ENCODE measurements at places on chromosomes 6 and 20.

DNA sequence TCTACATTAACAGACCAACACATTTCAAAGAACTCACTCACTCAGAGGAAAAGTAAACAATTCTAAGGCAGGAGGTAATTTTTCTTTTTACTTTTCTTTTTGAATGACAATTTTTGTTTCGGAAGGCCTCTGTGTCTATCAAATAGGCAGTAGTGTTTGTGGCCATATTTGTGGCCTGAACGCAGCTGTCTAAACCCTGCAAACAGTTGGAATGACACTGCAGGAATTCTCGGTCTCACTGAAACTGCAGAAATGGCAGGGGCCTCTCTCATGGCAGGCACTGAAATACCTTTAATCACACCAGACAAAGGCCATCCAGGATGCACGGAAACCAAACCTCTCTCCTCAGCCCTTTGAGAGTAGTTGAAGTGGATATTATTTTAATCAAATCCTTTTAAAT lies 30.4 kb downstream of the FYN start:
- DNase-seq = peak; percentile 69

GRCh38 chr20:43803276-43803675 lies 76.5 kb upstream of the GTSF1L start:
- no peak for DNase-seq

- DNase-seq = no peak
Observed at GRCh38 chr6:12324099-12324498, 33.9 kb downstream of the EDN1 start.

GRCh38 chr20:44231713-44232468 lies 15.2 kb upstream of the GDAP1L1 start:
- DNase-seq = no peak

DNA sequence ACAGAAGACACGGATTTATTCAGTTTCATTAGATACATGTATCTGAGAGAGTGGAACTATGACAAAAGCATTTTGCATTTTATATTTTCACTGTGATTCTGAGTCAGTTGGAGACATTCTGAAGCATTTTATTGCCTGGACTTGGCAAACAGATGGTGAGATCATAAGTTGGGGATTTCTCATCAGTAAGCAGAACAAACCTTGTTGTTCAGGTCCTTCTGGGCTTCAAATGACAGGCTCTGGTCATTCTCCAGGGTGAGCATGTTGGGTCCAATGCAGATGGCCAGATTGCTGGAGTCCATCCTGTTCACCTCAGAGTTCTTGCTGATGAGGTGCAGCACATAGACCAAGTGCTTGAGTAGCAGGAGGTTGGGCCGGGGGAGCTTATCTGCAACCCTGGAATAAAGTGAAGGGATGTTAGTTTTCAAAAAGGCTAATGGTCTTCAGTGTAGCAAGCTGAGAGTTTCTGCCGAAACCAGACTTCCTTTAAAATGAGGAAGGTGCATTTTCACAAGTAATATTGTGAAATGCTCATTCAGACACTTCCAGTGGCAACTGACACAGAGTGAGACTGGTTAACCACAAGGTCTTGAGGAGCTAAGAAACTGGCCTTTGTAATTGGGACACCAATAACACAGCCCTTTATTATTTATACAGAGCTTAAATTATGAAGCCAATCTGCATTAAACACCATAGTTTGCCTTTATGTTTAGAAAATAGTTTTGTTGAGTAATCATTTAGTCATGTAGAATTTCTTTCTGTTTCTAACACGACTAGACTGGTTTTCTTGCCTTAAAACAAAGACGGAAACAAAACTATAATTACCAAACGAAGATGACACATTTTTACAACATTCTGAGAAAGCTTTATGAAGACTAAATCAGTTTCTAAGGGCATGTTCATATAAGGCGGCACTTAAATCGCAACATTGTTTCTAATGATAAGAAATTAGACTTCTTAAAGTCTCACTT lies 5.6 kb downstream of the TAGAP start:
- DNase-seq = peak; percentile 44

- no peak for DNase-seq
Observed at GRCh38 chr20:63033794-63034709, 27.3 kb upstream of the BHLHE23 start.

DNA sequence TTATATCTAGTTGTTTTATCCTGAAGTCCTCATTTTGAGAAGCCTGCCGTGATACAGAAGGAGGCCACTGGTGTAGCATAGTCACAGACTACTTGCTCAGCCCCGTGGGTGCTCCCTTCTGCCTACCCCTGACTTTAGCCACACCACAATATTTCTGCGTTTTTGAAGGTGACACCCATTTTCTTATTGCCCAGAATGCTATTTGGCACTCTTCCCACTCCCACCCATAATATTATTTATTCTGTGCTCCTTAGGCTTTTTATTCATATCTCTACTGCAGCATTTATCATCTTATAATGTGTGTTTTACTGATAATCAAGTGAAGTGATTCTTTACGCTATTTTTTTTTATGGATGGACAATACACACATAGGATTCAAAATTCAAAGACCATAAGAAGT lies 107.3 kb downstream of the OR2B2 start:
- DNase-seq = peak; percentile 63

GRCh38 chr6:18240230-18240629 lies 24.1 kb downstream of the DEK start:
- DNase-seq = no peak

DNA sequence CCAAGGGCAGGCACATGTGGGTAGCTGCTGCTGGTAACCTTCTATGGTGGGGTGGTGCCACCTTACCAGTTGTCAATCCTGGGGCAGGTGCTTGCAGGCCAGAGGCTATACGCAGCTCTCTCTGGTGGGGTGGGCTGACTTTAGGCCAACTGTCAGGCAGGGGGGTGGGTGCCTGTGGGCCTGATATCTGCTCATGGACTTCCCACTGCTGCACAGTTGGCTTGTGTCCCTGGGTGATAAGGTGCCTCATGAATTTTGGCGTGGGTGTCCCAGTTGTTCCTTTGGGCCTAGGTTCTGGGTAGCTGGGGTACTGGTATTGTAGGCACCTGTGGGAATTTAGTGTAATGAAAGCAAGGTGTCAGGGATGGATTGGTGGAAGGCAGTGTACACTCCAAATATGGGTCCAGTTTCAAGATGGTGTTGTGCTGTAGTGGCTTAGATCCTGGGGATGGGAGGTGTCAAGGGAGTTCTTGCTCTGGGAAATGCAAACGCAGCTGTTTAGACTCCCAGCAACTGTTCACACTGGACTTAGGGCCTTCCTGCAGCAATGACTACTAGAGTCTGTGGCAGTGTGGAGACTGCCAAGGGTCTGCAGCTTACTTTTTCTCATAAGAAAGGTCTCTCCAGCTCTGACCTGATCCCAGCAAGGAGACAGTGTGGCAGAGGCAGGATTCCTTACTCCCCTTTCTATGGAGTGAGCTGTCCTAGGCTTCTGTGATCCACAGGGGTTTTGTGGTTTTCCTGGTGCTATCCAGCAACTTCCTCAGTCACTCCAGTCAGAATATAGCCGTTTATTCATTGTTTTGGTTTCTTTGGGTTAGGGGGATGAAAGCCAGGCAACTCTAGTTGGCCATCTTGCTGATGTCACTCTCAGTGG lies 128.2 kb downstream of the CRYBG1 start:
- DNase-seq = peak; percentile 97

GRCh38 chr20:44465001-44465560 lies 10.6 kb upstream of the TTPAL start:
- no peak for DNase-seq

DNA sequence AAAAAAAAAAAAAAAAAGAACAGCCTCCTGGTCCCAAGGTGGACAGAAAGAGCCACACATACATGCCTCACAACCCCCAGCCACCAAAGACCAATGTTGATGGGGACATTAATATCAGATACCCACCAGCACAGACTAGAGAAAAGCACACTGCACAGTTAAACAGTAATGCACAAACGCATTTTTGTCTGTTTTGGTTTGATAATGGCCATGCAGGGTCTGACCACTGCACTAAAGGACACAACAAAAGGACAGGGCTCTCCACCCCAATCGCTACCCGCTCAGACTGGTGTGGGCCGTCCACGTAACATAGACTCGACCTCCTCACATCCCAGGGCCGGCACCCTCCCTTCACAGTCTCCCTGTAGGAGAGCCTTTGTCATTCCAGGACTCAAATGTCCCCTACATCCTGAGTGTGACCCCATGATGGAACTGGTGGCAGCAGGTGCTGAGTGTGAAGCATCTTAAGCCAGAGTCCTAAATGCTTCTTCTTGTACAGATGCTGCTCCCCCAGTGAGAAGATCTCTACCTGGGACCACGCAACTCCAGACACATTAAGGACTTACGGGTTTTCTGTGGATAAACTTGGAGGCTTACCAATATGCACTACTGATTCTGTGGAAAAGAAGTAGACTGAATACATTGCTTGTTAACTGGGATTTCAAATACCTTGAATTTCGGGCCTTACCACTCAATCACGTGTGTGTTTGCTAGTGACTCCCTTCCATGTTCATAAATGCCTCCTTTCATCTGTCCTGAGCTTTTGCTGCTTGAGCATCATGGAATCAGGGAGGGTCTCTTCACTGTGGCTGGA lies 28.0 kb downstream of the RRBP1 start:
- no peak for DNase-seq

DNA sequence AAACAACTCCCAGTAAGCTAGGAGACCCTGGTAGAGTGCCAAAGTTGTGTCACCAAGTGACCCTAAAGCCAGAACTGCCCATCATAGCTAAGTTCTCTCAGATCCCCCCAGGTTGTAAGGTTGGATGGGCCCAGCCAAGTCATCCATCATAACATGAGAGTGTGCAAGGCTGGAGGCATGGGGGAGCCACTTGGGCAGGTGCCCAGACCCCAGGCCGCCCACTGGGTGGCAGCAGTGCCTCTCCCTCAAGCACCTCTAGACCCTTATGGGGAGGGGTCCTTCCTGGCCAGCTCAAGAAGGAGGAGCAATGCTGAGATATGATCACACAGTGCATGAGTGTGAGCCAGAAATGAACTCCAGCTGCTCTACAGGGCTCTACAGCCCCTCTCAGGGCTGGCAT lies 154.5 kb downstream of the MYLK4 start:
- DNase-seq = no peak

DNA sequence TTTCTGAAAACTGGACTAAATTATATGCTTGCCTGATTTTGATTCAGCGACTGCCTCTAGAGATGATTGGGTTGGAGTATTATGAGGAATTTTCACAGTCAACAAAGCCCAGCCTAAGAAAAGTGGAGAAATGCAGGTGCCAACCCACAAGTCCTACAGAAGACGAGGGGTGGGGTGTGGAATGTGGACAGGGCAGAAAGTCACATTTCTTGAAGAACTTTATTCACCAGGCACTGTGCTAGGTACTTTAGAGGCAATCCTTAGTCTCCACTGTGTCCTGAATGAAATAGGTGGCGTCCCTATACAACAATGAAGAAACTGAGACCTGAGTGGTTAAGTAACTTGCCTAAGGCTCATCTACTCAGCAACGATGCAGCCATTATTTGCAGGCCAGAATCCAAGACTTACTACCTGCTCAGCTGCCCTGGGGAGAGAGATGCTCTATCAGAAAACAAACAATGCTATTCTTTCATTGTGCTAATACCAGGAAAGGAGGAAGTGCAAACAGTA lies 106.3 kb downstream of the RNF144B start:
- no peak for DNase-seq

GRCh38 chr20:9993137-9993536 lies 41.6 kb upstream of the ANKEF1 start:
- no peak for DNase-seq

- no peak for DNase-seq
Observed at GRCh38 chr20:50868509-50869495, 62.4 kb downstream of the ADNP start.

DNA sequence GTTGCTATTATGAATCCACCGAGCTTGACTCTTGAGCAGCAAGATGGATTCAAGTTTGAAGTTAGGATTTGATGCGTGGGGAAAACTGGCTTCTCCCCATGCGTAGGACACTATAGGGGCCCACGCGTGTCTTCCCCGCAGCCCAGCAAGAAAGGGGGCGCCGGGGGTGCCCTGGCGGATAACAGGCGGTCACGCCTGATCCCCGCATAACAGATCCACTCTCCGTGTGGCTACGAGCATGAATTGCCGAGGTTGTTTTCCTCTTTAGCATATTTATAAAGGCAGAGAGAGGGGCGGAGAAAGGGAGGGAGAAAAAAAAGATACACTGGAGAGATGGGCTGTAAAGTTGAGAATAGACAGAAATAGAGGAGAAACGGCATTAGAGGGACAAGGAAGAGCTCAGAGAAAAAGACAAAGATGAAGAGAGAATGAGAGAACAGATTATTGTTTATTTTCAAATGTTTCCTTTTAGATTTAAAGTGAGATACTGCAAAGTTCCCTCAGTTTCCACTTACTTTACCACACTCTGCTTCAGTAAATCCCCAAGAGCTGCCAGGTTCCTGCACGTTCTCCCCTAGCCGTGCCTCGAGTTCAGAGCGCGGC lies 32.0 kb downstream of the TFAP2A start:
- no peak for DNase-seq

- no peak for DNase-seq
Observed at GRCh38 chr6:6565069-6565468, 23.5 kb upstream of the LY86 start.

DNA sequence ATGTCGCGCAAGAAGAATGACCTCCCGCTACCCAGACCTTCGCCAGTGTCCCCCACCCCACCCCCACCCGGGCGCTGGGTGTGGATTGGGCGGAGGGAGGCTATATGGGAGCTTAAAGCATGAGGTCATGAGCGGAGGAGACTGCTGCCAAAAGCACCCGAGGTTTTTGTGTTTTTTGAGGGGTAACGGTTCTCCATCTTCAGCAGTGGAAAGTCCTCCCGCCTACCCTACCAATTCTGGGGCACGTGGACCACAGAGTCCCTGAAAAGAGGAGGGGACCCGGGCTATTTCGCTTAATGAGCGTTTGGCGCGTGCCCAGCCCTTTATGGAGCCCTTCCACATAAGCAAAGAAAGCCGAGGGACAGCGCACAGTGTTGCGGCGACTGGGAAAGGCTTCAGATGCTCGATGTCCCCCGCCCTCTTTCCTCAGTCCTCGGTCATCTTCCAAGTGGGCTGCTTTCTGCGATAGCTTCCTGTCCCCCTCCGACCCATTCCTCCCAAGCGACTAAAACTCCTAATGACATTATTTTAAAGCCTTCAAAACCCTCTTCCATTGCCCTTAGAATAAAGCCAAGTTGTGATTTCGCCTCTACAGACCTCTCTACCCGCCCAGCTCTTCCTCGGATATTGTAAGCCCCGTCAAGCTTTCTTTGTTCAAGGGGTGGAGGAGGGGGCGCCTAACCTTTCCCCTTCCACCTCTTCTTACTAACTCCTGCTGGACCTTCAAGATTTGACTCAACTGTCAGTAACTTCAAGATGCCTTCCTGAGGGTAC lies 2.1 kb upstream of the TRERF1 start:
- DNase-seq = peak; percentile 38

- no peak for DNase-seq
Observed at GRCh38 chr20:60984666-60985065, 267.4 kb upstream of the CDH4 start.

GRCh38 chr6:141326925-141327324 lies 805.8 kb upstream of the GJE1 start:
- DNase-seq = no peak

All from hematopoietic multipotent progenitor cell treated with erythropoietin and hydrocortisone succinate and interleukin-3 and kit ligand, for 8 days (in vitro differentiated cells).